GDM1 (cell line): ENCODE measurements at places on chromosomes 7 and 10.

DNA sequence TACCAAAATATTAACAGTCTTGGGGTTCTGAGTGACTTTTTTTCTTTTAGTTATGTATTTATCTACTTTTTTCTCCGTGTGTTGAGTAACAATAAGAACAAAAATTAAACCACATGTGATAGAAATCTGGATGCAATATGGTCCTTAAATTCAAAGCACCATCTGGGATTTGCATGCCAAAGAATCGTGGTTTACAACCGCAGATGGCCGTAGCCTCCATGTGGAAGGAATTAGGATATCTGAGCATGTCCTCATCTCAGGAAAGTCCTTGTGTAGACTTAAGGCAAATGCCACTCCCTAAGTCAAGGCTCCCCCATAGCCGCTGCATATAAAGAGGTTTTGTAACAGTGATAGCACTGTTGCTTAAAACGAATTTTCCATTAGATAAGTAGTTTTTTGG lies 304.0 kb downstream of the ZEB1 start:
- no peak for DNase-seq

GRCh38 chr10:1733720-1734119 lies 3.6 kb downstream of the ADARB2 start:
- no peak for DNase-seq

DNA sequence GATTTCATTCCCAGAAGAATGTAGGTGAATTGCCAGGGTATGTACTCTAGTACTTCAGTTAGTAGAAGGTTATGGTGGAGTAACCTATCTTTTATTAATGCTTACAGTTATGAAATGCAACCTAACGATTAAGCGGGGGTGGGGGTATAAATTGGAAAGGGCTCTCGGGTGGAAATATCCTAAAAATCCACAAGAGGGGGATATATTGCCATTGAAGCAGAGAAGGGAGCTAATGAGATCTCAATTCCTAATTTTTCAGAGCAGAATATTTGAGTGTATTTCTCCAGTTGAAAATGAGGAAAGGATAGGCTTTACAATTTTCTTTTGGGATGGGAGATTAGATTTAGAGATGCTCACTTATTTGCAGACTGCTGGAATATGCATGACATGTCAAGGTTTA lies 90.8 kb downstream of the DNAJB9 start:
- DNase-seq: no peak

DNA sequence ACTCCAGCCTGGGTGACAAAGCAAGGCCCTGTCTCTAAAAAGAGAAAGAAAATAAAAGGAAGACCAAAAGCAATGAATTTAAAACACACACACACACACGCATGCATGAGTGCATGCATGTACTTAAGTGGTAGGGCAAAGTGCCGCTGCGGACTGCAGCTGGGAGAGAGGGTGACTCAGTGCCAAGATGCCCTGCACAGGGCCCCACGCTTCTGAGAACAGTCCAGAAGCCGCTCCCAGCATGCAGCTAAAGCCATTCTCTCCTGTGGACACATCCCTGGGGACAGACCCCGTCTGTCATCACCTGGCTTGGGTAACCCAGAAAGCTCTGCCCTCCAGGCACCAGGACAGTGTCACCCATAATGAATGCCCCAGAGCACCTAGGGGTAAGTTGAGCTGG lies 61.0 kb upstream of the MYL10 start:
- DNase-seq: no peak

GRCh38 chr10:124160943-124161582 lies 67.7 kb upstream of the CHST15 start:
- no peak for DNase-seq

DNA sequence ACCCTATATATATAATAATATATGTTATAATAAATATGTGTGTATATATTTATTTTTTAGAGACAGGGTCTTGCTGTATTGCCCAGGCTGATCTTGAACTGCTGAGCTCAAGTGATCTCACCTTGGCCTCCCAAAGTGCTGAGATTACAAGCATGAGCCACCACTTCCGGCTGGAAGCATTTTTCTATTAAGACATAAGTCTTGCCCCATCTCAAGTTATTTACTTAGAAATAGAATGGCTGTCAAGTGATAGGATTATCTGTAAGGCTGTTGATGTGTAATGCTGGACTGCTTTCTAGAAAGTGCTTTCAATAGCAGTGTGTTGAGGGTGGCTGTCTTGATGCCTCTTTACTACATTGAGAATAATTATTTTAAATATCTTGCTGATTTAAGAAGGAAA lies 65.2 kb downstream of the ZMYND11 start:
- DNase-seq: no peak
